Fibroblast of skin of left biceps (primary cell): ENCODE measurements at places on chromosomes 3 and 15.
A peak's percentile ranks its signal among the peaks of the same experiment; 100 is the strongest.

DNA sequence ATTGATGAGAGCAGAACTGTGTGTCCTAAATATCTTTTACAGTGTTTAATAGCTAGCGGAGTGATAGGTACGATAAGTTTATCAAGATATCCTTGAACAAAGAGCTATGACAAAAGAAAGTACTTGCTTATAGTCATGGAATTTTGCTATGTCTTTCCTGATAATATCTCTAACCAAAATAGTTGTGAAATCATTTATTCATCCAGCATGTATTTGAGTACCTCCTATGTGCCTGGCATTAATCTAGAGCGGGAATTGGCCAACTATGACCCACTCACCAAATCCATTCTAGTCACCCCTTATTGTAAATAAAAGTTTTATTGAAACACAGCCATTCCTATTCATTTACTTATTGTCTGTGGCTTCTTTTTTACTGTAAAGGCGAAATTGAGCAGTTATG is 46.6 kb downstream of the ZFAND6 start:
- DNase-seq, result peak; percentile 34

DNA sequence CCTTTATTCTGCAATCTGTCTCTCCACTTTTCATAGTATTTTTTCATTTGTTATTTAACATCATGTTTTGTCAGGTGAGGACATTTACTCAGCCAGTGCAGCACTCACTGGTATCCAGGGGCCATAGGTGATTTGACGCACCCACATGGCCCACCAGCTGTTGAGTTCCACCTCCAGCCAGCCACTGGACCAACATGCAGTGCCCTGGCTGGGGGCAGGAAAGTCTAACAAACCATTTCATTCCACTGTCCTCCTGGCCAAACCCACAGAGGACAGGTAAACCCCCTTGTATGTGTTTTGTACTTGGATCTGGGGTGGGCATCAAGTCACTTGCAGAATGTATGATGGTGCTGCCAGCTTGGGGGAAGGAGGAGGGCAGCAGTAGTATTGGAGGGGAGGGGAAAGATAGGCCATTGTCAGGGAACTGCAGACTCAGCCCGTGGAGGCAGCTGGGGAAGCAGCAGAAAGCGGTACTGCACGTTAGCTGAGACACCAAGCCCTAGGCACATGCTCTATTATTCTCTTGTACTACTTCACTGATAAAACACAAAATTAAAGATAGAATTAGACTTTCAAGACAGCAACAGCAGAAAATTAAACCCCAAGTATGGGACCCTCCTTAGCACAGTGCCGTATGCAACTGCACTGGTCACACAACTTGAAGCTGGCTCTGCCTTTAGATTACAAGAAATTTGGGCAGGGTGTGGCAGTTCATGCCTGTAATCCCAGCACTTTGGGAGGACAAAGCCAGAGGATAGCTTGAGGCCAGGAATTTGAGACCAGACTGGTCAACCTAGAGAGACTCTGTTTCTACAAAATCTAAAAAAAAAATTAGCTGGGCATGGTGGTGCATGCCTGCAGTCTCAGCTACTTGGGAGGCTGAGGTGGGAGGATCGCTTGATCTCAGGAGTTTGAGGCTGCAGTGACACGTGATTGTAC is 15.4 kb upstream of the RPL24 start:
- no peak for DNase-seq

DNA sequence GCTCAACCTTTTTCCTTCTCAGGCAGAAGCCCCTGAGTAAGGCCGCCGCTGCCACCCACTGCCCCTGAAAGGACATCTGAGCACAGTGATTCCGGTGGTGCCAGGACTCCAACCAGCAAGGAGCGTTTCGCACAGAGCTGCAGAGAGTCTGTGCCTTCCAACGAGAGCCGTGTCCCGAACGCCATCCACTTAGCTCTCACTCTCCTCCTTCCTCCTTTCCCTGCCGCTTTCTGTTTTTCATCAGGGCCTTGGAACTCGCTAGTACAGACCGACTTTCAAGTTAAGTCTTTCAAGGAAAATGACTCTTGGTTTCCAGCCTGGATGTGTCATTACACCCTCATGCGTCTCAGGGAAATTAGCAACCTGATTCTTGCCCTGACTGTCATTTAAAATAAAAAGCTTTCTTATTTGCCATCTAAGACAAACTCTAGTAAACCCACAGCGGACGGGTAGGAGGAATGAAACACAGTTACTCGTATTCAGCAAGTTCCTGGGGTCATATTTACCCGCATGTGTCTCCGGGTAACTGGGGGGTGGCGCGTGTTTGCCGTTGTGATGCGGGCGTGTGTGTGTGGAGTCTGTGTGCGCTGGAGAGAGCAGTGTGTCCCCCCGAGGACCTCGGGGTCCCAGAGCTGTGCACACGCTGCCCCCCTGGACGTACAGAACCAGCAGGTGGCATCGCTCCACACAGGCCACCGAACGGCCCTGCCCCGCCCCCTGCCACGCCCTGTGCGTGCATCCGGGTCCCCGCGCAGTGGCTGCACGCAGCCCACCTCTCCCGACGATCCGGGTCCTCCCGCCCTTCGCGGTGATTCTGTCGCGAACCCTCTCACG is 30.4 kb upstream of the ALDH1A3 start:
- no peak for DNase-seq

DNA sequence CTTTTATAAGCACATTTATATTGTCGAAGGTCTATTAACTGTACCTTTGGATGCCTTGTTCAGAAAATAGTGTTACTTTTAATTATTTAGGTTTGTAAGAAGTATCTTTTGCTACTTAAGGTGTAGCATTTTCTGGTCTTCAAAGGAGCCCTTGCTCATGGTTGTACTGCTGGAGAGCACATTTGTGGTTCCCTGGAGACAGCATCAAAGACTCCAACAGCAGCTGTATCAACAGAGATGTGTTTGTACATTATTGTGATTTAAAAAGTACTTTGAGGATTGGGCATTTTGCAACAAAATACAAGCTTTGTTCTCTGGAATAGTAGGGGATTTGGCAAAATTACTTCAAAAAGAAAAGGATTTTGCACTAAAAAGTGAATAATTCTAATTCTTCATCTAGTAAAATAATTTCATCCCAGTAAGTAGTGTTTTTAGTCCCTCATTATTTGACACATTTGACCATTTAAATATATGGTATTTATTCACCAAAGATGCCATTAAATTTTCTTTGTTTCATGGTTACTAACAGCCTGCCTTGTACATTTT is 16.5 kb downstream of the TBC1D23 start:
- no peak for DNase-seq

DNA sequence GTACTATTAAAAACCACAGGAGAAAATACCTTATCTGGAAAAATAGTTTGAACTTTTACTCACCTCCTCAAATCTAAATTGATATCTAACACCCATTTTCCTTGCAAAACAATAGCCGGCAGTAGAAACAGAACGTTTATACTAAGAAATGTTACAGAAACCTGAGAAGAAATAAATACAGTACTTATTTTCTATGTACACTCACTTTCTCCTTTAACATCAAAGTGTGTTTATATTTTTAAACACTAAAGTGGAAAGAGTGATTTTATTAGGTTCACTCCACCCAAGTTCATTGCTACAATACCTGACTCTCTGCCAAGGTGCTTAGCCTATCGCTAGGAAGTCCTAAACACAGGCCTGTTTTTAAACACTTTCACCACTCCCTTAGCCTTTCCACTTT is 87.8 kb upstream of the TJP1 start:
- no peak for DNase-seq

DNA sequence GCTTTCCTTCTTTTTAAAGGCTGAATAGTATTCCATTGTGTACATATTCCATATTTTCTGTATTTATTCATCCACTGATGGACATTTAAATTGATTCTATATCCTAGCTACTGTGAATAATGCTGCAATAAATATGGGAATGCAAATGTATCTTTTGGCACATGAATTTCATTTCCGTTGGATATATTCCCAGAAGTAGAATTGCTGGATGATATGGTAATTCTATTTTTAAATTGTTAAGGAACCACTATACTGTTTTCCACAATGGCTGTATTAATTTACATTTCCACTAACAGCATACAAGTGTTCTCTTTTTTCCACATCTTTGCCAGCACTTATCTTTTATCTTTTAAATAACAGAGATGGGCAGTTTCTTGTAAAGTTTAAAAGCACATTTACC is 302.7 kb downstream of the CTNNB1 start:
- peak; percentile 19 for DNase-seq

DNA sequence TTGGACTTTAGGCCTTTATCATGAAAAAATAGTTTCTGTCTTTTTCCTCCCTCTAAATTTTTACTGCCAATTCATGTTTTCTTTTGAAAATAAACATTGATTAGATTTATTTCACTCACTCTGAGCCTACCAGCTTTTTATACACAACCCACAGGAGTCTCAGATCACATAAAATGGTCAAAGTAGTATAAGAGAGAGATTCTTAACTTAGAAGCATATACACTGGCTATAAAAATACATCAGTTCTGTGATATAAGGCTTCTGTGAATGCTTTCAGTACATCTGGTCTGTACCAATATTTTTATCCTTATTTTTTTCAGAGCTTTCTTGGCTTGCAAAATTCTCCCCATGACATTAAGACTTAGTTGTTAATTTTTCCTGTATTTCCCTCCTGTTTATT is 117.0 kb upstream of the PTX3 start:
- DNase-seq, result no peak

- DNase-seq, result peak; percentile 12
These were observed 12.9 kb downstream of the OPA1 start for GRCh38 chr3:193605876-193606275.
